ENCODE measurements at places on chromosomes 2 and 18.

- DNase-seq = no peak
Measured at GRCh38 chr2:58984731-58985130, 743.6 kb upstream of the FANCL start.

GRCh38 chr2:171957061-171957460 lies 34.8 kb downstream of the HAT1 start:
- no peak for DNase-seq

- no peak for DNase-seq
Measured at GRCh38 chr2:3666613-3666975, 8.6 kb downstream of the ALLC start.

GRCh38 chr18:37673671-37674070 lies 108.1 kb upstream of the CELF4 start:
- DNase-seq = no peak

DNA sequence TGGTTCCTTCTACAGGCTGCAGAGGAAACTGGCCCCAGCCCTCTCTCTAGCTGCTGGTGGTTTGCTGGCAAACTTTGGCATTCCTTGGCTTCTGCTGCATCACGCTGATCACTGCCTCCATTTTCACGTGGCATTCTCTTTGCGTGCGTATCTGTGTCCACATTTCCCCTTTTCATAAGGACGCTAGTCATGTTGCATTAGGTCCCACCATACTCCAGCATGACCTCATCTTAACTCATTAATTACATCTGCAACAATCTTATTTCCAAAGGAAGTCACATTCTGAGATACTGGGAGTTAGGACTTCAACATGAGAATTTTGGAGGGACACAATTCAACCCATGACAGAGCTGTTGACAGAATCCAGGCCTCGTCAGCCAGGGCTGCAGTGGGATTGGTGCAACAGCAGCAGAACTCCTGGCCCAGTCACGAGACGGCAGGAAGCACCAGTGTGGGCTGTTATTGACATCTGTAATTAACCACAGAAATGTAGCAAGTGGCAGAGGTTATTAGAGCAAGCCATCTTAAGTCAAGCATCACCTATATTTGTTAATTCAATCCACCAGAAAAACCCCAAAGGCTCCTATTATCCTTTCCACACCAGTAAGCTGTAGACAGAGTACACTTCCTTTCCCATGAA lies 132.4 kb downstream of the TMEM163 start:
- no peak for DNase-seq

- DNase-seq = no peak
Measured at GRCh38 chr18:77405096-77405495, 155.4 kb downstream of the GALR1 start.

DNA sequence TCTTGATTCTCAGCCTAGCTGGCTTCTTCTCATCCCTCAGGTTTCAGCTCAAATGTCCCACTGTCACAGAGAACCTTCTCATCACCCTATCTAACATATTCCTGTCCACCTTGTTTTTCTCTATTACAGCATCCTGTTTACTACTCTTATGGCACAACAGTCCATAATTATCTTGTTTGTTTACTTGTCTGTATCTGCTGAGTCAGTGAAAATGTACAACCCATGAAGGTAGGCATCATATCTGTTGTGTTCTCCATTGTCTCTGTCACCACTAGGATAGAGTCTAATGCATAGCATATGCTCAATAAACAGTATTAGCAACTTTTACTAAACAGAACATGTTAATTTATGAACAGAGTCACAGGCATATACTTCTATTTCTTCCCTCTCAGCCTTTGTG lies 261.7 kb downstream of the ETAA1 start:
- DNase-seq = no peak

DNA sequence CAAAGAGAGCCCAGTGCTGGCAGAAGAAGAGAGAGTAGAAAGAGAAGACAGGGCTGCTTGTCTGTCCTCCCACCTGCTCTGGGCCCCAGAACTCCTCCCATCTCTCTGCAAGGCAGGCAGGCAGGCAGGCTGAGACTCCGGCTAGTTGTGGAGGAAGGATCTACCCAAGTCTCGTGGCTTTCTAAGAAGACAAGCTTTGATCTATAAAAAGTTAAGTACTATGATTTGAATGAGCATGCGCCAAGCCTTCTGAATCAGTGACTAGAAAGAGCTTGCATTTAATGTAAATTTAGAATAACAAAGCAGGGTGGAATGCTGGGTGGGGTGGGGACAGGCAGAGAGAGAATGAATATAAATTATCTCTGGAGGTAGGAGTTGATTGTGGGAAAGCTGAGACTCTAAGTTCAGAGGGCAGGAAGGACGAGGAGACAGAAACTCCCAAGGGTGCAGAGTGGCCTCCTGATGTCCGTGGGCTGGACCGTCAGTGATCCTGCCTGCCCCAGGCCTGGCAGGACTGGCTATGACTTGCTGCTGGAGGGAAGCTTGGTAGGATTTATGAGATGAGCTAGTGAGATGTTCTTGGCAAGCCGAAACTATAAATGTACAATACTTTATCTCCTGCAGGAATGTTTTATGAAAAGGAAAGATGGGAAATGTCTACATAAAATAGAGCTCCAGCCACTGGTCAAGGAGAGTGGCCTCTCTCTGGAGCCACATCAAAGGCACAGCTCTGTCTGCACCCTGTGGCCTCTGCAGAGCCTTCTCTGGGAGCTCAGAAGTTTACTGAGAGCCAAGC lies 447.5 kb downstream of the TNS1 start:
- no peak for DNase-seq

- DNase-seq = no peak
Measured at GRCh38 chr2:152825834-152826233, 107.4 kb downstream of the ARL6IP6 start.

- DNase-seq = no peak
Measured at GRCh38 chr2:21633466-21633865, 509.7 kb downstream of the TDRD15 start.

- DNase-seq = no peak
Measured at GRCh38 chr2:125227843-125228392, 1202.8 kb downstream of the CNTNAP5 start.

- no peak for DNase-seq
Measured at GRCh38 chr2:127614731-127615130, 31.2 kb upstream of the GPR17 start.

DNA sequence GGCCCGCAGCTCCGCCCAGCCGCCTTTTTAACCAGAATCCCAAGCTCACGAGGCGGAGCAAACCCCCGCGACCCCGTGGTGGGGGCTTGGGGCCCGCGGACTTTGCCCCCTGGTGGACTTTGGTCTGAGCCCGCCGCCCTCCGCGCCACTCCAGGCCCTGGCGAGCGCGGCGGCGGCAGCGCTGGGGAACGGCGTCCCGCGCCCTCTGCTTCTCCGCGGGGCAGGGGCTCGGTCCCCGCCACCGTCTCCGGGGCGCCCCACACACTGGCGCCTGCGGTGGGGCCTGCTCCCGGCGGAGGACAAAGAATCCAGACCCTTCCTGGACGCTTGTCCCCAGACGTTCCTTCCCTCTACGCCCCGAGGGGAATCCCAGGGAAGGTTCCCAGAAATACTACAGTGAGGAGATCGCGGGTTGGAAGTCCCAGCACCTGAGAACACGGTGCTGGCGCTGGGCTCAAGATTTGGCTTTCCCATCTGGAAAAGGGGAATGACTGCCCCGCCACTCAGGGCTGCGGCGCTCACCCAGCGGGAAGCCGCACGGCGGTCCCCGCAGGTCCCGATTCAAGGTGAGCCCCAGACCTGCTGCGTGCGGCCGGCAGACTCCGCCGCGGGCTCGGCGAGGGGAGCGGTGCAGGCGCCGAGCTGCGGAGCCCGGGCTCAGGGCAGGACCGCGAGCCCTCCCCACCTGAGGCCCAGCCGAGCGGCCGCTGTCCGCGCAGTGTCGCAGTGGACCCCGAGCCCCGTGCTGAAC lies at the start of gene HAAO:
Gene HAAO (minus strand): TSS at position 1 of the 751 bp plus-strand sequence. CDS start 47 bp downstream, outside the sequence.
- peak; percentile 34 for DNase-seq

DNA sequence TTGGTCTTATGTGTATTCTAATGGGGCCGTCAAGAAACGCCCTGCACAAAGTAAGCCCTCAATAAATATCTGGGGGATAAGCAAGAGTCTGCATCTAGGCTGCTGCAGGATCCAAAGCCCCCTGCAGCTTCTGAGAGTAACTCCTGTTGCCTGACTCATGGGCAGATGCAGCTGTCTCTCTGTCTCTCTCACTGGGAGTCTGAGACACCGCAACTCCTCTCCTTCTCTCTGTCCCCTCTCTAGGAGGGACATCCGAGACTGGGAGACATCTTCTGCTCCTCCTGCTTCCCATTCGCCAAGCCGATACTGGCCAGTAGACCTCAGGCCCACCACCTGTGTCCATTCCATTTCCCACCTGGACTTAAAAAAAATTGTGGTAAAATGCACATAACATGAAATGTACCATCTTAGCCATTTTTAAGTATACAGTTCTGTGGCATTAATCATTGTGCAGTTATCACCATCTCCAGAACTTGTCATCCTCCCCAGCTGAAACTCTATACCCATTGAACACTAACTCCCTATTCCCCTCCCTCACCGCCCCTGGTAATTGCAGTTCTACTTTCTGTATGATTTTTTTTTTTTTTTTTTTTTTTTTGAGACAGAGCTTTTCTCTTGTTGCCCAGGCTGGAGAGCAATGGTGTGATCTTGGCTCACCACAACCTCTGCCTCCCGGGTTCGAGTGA lies 20.1 kb downstream of the DYSF start:
- DNase-seq = no peak

GRCh38 chr2:168465594-168465993 lies 9.5 kb downstream of the CERS6 start:
- no peak for DNase-seq

DNA sequence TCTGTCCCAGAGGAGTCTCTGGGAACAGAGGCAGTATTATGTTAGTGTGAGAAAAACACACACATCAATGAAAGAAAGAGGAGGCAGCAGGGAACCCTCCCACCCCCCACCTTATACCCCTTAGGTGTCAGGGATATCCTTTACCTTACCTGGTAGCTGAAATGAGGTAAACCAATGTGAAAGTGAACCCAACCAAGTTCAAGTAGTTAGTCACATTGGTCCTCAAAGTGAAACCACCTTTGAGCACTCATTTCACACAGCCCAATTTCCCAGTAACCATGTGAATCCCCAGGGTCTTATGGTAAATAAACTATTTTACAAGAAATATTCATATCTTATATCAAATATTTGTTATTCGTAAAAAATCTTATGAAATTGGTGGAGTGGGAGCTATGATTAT lies 377.8 kb downstream of the LRATD1 start:
- DNase-seq = no peak

- no peak for DNase-seq
Measured at GRCh38 chr2:112201696-112202430, 53.0 kb downstream of the ZC3H8 start.

GRCh38 chr2:174431902-174432301 lies 36.4 kb downstream of the SCRN3 start:
- DNase-seq = no peak

- DNase-seq = no peak
Measured at GRCh38 chr2:8046849-8047248, 635.0 kb upstream of the ID2 start.

- no peak for DNase-seq
Measured at GRCh38 chr2:27935026-27935425, 44.5 kb downstream of the BABAM2 start.

DNA sequence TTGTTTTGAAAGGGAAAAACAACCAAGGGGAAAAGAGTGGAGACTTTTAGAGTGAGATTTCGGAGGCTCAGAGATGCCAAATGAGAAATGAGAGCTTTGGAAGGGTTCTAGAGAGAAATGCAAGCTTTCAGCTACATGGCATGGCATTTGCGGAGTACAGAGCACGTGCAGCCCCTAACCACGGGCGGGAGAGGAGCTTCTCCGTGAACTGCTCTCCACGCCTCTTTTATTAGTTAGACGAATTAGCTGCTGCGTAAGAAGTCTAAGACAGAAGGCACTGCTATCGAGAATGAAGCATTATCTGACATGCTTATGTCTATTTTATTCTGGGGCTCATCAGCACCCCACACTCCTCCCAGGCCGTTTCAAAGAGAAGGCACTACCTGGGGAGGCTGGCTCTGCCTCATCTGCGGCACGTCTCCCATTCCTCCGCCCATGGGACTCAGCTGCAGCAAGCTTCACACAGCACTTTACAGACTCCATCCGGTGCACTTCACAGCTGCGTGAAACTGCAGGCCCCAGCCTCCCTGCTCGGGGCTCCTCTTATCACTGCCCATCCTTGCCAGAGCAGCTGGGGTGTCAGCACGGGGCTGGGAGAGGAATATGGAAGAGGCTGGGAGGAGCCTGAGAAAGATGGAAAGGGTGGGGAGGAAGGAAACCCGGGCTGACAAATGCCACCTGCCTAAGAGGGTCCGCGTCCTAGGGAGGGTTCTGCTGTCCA lies 207.3 kb upstream of the APCDD1 start:
- DNase-seq = no peak

GRCh38 chr18:35189510-35189909 lies 51.3 kb upstream of the ZNF397 start:
- no peak for DNase-seq

- DNase-seq = no peak
Measured at GRCh38 chr18:42080340-42080739, 125.3 kb downstream of the PIK3C3 start.

GRCh38 chr2:36449943-36450392 lies 94.4 kb downstream of the CRIM1 start:
- DNase-seq = no peak

DNA sequence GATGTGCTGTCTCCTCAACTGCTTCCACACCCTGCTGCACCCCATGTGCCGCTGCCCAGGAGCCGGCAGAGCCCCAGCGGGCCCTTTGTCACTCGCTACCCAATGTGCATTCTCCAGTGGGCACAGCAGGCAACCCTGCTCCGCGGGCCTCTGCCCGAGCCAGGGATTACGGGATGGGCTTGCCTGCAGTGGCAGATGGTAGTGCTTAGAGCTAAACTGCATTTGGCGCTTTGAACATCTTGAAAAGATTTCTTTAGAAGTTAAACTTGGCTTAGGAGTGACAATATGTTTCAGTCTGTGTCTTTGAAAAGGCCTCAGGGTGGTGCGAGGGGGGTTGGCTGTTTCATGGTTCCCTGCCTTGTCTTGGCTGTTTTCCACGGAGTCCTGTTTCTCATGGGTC lies 84.0 kb upstream of the BOD1L2 start:
- no peak for DNase-seq

- no peak for DNase-seq
Measured at GRCh38 chr2:152071092-152071491, 27.8 kb downstream of the CACNB4 start.

DNA sequence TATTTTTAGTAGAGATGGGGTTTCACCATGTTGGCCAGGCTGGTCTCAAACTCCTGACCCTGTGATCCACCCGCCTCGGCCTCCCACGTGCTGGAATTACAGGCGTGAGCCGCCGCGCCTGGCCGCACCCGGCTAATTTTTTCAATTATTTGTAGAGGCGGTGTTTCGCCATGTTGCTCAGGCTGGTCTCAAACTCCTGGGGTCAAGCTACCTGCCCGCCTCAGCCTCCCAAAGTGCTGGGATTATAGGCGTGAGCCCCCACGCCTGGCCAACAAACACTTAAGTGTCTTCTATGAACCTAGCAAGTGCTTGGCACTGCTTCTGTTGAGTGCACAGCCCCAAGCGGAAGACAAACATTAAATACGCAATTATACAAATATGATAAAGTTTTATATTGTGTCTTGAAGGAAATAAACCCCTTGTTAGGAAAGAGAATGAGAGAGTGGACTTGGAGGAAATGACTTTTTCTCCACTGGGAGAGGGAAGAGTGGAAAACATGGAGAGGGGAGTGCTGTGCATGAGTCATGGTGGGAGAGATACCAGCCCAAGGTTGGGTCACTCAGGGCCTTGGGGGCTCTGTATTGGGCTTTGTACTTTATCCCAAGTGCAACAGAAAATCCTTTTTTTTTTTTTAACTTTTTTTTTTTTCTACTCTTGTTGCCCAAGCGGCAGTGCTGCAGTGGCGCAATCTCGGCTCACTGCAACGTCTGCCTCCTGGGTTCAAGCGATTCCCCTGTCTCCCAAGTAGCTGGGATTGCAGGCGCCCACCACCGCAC lies 41.4 kb upstream of the ACTR2 start:
- DNase-seq = no peak
